Osteoblast (primary cell): ENCODE measurements at places on chromosomes 12 and 14. TPM values are rescaled to one million over a fixed set of nuclear protein-coding genes. Genes with fewer than 3 reads are reported as not detected.

- no peak for DNase-seq
Measured at GRCh38 chr14:100406505-100407131, 83.5 kb downstream of the SLC25A47 start.

DNA sequence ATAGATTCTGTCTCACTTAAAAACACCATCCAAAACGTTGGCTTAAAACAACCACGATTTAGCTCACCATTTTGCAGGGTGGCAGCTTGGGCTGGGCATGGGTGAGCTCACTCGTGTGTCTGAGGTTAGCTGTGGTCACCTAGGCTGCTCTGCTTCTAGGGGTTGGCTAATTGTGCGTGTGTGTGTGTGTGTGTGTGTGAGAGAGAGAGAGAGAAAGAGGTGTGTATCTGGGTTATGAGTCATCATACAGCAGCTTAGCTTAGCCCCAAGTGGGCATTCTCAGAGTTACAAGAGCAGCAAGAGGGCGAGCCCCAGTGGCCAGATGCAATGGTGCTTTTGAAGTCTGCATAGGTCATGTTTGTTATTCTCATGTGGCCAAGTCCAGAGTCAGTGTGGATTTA, 6.0 kb downstream of the FBXW8 start:
- peak; percentile 85 for DNase-seq

The CRIP1 gene
- total RNA-seq, result 5.0 and 8.7 TPM in 2 replicates

DNA sequence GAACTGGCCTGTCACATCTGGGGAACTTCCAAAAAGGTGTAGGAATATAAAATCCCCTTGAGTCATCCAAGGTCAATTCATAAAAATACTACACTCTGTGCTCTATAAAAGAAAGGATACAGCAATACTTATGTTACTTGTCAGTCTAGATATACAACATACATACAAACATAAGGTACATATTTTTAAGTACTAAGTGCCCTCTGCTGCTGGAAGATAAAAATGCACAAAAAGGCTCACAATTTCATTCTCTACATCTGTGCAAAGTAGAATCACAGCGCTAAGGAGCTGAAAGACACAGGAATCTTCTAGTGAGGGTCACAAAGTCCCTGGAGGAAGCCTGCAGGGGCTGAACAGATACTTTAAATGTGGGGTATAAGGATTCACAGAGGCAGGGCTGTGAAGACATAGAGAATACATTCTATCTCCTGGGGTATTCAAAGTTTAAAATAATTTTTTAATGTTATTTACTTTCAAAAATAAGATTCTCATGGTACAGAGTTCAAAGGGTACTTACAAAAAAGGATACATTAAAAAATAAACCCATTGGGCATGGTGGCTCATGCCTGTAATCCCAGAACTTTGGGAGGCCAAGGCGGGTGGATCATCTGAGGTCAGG, 10.2 kb upstream of the GOLGA5 start:
- DNase-seq, result peak; percentile 46

The KLRB1 gene
- total RNA-seq, result not detected in 2 replicates

- DNase-seq, result no peak
Measured at GRCh38 chr12:27187697-27188096, 56.4 kb upstream of the STK38L start.

The ARPC3 gene
- total RNA-seq, result 258 and 263 TPM in 2 replicates
